A172 (cell line): ENCODE measurements at places on chromosomes 1 and 21. TPM values are rescaled to one million over a fixed set of nuclear protein-coding genes. Genes with fewer than 3 reads are reported as not detected.

DNA sequence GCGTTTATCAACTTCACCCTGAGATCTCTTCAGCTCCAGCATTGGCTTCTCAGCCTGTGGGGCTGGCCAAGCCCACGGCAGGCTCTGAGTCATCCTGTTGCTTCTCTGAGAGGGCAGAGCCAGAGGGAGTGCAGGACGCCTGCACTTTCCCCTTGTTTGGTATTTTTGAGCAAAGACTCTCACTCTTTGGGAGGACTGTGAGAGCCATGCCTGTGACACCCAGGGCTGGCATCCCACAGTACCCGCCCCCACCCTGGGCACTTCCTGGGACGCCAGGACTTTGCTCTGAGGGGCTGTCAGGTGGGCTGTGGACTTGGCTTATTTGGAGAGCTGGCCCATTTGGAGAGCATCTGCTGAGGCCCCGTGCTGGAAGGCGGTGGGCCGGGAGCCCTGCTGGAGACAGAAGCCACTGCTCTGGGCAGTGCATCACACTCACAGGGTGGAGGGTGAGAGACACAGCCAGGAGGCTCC lies 37.4 kb downstream of the VANGL1 start:
- DNase-seq, result peak; percentile 72

DNA sequence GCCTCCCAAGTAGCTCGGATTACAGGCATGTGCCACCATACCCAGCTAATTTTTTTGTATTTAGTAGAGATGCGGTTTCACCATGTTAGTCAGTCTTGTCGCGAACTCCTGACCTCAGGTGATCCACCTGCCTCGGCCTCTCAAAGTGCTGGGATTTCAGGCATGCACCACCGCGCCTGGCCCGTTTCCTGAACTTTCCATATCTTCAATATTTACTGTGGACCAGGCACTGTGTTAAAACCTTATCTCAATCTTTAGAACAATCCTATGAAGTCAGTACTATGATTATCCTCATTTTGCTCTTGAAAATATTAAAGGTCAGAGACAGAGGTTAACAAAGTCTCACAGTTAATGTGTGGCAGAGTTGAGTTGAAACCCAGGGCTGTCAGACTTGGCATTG lies 1.6 kb upstream of the ADCY10 start:
- no peak for DNase-seq

The ADGRL2 gene
- 52.3 and 53.0 TPM in 2 replicates for total RNA-seq

GRCh38 chr1:119714583-119714982 lies 2.8 kb downstream of the PHGDH start:
- DNase-seq, result no peak

The TEKT2 gene
- not detected in 2 replicates for total RNA-seq

- no peak for DNase-seq
These were observed 49.5 kb upstream of the TENT5C start for GRCh38 chr1:117556341-117556740.

The GNAT2 gene
- total RNA-seq, result 0.41 TPM in 1 of 2 replicates, not detected in the other

DNA sequence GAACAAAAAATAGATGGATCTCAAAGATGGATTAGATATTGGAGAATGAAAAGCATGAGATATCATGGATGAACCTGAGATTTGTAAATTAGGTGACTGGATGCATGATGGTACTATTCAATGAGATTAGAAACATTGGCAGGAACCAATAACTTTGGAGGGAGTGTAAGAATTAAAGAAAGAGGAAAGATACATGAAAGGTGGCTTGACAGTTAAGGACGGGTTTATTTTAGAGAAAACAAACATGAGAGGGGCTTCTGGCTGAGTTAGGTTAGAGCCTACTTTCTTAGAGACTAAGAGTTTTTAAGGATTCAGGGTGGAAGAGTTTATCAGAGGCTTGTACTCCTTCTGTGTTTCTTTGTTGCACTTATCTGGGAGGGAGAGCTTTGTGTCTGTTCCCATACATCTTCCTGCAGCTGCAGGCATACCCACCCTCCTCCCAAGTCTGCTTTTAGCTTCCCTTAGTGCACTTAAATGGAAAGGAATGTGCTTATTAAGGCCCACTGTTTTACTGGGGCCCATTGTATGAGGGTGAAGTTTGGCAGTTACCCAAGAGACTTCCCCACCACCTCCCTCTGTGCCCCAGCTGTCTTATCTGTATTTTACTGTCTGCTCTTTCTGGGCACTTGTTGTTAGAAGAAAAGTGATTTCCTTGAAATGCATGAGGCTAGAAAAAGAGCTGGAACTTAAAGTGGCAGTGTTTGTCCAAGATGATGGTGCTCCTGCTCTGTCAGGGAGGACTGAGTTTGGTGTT lies 26.1 kb upstream of the CR2 start:
- DNase-seq, result no peak

DNA sequence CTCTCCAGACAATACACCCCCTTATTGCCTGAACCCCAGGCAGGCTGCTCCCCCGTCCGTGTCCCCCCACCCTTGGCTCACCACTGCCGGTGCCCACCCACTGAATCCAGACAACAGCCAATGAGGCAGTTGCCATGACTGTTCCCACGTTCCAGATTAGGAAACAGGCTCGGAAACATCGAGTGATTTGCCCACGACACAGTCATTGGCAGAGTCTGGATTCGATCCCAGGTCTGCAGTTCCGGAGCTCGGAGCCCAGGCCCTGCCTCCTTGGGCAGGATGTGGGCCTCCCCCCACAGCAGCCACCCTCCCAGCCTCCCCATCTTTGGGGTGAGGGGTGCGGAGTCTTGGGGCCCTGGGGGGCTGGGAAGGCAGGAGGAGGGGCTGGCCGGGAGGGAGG lies 20.3 kb upstream of the CLSTN1 start:
- no peak for DNase-seq

DNA sequence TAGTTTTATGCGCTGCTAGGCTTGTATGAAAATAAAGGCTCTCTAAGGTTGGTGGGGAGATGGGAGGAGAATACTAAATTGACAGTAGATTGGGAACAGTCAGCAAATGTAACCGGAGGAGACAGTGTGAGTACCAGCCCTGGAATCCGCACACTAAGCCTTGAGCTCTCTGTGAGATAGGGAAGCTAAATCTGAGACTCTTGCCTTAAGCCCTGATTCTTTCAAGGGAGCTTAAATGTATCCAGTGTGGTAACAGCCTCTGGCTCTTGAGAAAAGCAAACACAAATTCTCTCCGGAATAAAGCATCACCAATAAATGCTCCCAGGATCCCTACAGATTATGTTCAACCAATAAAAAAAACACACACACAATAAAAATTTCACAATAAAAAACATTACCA lies 33.0 kb upstream of the PDPN start:
- no peak for DNase-seq
